ENCODE measurements at places on chromosomes 1 and 21.
A peak's percentile ranks its signal among the peaks of the same experiment; 100 is the strongest.

DNA sequence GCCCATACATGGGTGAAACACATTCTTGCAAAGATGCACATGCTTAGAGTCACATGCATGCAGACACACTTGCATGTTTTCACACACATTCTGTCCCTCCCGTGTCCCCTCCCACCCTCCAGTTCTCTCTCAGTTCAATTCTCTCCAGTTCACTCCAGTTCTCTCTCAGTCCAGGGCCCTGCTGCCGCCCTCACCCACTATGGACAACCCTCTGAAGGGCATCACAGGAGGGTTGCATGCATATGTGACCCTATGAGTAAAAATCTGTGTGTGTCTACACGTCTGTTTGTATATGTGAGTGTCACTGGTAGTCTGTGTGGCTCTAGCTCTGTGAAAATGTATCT lies 21.8 kb upstream of the ADGRB2 start:
- DNase-seq = no peak

GRCh38 chr1:168535536-168535935 lies 8.3 kb downstream of the XCL2 start:
- no peak for DNase-seq

DNA sequence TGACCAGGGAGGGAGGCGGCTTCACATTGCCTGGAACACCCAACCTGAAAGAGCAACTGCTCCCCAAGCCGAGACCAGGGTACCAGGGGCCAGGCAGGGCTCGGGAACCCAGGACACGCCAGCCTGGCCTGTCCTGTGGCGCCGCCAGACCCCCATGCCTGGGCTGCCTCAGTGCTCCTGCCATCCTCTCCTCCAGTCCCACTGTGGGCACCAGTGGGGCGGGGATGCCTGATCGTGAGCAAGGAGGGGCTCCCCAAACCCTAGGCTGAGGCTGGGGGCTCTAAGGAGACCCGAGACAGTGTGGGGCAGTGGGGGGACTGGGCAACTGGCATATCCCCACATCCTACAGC lies 45.1 kb downstream of the WNT9A start:
- no peak for DNase-seq

DNA sequence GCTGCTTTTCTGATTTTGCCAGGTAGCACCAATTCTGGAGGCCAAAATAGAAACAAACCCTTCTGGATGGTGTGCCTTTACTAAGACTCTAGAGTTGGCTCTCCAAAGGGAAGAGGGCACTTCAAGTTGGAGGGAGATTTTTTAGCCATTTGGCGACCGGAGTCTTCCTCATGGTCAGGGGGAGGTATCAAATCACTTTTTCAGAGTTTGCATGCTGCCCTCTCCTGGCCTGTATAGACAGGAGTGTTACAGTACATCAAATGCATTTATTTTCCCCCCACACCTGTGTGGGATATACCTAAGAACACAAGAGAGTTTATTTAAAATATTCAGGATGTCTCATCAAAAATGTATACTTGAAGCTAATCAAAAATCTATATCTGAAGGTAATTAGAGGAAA lies 3.2 kb downstream of the GREM2 start:
- DNase-seq = no peak

- no peak for DNase-seq
These were observed 145.5 kb downstream of the IGSF21 start for GRCh38 chr1:18253093-18253492.

DNA sequence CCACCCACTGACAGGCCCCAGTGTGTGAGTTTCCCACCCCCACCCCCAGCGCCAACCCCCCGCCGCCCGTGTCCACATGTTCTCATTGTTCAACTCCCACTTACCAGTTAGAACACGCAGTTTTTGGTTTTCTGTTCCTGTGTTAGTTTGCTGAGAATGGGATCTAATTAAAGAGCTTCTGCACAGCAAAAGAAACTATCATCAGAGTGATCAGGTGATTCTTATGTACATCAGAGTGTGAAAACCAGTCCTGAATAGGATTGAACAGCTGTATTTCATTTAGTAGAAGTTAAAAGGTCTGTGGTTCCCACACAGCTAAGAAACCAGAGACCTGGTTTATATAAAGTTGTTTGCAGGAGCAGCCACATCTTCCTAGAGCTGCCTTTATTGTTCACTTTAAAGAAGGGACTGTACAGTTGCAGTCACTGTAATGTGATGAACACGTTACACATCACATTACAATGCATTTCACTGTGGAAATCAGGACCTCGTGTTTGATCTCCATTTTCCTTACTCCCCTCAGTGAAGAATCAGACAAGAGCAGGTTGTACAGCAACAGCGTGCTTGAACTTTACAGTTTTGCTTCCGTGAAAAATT lies 1.2 kb downstream of the GBP6 start:
- no peak for DNase-seq

DNA sequence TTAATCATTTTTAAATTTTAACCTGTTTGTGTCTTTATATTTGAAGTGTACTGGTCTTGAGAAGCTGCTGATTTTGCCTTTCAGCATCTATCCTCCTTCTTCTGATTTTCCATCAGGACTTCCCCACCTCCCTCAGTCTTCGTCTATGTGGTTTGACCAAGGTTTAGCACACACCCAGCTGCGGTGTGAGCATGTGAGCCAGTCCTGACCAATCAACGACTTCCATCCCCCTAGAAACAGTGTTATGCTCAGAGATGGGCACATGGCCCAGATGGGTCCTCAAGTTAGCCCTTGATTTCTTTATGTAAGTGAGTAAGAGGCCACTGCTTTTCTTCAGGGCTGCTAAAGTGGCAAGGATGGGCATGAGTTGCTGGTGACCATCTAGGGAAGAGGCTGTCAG lies 190.8 kb downstream of the MATN1 start:
- no peak for DNase-seq

DNA sequence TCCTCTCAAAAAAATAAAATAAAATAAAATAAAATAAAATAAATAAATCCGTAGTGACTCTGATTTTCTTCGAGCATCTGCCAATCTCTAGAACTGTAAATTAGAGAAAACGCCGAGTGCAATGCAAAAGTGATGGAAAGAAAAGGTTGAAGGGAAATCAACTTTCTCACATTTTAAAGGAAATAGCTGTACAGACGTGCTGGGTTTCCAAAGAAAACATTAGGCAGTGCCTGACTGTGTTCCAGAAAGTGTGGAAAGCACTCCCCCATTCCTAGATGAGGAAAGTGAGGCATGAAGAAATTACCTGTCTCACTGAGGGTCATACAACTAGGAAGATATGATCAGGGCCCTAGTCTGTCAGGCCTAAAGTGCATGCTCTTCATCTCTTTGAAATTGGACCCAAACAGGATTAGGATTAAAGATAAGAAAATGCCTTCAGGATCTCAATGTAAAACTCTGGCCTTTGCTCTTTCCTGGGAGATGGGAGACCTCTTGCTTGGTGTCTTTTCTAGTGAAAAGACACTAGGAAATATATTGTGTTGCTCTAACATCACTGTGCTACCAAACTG lies 1.8 kb upstream of the PTPN14 start:
- DNase-seq = no peak

DNA sequence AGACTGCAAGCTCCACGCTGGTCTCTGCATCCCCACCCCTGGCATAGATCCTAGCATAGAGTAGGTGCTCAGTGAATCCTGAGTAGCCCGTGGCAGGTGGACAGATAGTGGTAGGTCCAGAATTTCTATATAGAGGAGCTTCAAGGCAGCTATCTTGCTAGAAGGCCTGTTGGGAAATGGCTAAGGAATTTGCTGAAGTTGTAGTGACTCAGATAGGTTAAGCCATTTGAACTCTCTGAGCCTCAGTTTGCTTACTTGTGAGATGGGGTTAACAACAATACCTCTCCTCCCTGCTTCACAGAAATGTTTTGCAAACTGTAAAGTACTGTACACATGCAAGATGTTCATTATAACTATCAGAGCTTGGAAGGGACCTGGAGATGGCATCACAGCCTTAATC lies 23.4 kb upstream of the EPHB2 start:
- no peak for DNase-seq

- no peak for DNase-seq
These were observed 15.9 kb upstream of the PADI1 start for GRCh38 chr1:17188889-17189631.

- DNase-seq = peak; percentile 71
These were observed 142.1 kb upstream of the IPO9 start for GRCh38 chr1:201686714-201687455.

DNA sequence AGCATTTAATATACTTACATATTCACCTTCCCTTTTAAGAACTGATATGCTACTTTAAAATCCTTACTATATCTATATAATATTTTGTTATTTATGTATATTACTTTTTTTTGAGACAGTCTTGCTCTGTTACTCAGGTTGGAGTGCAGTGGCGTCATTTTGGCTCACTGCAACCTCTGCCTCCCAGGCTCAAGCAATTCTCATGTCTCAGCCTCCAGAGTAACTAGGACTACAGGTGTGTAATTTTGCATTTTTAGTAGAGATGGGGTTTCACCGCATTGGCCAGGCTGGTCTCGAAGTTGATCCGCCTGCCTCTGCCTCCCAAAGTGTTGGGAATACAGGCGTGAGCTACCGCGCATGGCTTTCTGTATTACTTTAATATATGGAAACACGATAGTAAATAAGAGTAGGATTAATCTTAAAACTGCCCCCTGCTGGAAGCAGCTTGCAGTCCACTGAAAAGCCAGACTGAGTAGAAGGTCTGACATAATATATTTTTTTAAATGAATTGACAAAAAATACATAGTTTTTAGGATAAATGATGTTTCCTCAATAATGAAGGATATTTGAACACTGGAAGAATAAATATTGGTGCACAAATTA lies 24.4 kb downstream of the RCAN3 start:
- no peak for DNase-seq

DNA sequence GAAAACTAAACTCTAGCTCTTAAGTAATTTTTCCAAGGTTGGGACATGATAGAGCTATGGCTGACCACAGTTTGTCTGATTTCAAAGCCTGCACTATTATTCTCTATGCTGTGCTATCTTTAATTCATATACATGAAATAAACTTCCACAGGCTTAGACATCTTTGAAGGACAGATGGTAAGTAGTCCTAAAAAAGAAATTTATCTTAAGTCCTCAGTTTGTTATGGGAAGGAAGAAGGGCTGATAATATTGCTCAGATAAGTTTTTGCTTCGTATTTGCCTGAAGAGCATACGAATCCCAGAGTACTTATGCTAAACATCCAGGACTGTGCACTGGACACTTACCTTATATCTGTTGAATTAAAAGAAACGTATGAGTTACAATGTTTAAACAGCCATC lies 39.6 kb downstream of the VCAM1 start:
- no peak for DNase-seq

DNA sequence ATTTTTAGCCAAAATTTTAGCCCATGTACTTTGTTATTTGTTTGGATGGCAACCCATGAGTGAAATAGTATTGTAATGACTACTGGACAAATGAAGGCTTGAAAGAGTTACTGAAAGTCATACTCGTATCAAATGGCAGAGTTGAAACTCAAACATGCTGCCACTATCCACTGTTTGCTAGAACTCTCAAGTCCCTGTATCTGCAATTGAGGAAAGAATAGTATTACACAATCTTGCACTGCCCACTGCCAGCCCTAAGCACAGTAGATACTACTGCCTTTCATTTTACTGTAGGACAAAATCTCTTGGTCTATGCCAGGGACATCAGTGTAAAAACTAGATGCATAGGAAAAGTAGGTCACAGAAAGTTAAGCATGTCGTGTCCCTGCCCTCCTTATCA lies 581.1 kb upstream of the PLXNA2 start:
- DNase-seq = no peak

DNA sequence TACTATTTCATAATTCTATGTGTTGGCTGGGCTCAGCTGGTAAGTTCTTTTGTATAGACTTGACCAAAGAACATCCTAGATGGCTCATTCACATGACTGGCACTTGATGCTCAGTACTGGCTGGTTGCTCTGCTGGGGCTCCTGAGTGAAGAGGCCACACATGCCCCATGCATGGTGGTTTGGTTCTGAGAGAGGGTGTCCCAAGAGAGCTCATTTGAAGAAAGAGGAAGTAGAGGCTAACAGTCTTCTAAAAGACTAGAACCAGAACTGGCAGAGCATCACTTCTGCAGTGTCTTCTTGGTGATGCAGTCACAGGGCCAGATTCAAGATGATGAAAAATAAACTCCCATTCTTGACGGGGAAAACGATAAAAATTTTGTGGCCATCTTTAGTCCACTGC lies 5.2 kb upstream of the BACH1 start:
- DNase-seq = no peak

DNA sequence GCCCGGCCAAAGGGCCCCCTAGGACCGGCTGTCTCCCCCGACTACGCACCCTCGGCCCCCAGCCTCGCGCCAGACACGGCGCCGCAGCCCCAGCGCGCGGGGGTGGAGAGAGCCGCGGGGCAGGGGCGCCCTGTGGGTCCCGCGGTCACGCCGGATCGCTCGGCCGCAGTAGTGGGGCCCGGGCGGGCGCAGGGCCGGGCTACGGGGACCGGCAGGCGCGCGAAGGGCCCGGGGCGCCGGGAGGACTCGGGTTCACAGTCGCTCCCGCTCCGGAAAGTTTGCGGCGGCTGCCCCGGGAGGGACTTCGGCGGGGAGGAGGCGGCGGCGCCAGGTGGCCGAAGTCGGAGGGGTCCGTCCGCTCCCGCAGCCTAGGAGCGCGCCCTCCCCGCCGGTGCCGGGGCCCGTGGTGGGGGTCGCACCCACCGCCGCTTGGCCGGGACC lies 7.1 kb upstream of the ZNF669 start:
- no peak for DNase-seq

GRCh38 chr1:247530785-247531184 lies 5.5 kb downstream of the OR2C3 start:
- DNase-seq = no peak

Measured in RCC 7860 (cell line).